ENCODE measurements at places on chromosomes 7 and 10.

DNA sequence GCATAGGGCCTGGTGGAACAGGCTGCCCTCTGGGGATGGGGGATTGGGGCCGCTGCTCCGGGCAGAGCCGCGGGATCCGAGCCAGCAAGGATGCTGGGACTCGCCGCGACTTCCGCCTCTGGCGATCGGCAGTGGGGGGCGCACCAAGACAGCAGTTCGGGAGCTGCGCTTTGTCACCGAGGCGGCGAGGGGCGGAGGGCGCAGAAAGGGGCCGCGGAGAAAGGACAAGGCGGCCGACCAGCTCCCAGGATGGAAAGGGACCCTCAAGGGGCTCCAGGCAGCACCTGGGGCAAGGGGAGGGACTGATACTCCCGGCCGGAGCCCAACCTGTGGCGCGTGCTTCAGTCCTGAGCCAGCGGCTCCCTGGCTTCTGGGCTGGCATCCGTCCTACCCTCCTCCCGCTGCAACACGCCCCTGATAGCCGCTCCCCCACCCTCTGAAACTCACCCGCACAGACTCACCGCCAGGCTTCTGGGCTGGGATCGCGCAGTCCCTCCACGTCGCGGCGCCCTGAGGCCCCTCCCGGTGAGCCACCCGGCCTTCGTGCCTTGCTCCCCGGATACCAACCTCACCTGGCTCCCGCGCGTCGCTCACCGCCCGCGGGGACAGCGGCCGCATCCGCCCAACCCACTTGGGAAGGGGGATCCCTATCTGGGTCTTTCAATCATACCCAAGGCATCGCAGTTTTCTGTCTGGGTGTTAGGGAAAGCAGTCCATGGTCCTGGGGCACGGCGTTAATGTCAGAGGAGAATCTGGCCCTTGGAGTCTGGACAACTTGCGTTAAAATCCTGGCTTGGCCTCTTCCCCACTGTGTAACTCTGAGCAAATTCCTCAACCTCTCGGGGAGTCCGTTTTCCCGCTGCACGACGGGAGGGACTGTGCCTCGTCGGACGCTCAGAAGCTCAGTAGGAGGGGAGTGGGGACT is 7.0 kb upstream of the EVX1 start:
- no peak for DNase-seq

DNA sequence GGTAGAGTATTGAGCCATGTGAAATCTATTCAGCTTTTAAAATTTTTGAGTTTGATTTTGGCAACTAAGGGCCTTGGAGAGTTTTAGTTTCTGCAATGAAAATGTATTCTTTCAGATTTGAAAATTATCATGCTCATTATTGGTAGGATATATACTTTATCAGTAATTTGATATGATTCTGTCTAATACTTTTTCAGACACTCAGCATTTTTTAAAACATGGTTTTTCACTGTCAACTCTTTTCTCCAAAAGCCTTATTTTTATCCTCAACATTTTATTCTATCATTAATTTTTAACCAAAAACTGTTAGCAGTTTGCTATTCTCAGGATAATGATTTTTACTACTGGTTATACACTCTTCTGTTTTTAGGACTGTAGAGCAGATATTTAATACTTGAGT is 4.8 kb downstream of the ANKIB1 start:
- DNase-seq, result no peak

DNA sequence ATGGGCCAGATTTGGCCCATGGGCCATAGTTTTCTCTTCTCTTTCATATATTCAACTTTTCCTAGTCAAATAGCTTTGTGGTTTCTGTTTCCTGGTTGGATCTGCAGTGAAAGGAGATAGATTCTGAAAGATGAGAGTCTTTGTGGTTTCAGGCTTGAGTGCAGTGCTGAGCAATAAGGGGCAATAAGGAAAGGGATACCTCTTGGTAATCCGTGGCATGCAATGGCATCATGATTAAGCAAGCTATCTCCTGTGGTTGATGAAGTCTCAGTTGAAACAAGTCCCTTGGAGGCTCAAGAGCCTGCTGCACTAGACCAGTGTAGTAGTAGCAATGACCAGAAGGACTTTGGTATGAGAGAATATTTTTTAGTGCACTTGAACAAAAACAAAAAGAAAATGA is 187.7 kb upstream of the CNTNAP2 start:
- DNase-seq, result no peak

GRCh38 chr10:370449-370825 is 235.2 kb downstream of the ZMYND11 start:
- no peak for DNase-seq

DNA sequence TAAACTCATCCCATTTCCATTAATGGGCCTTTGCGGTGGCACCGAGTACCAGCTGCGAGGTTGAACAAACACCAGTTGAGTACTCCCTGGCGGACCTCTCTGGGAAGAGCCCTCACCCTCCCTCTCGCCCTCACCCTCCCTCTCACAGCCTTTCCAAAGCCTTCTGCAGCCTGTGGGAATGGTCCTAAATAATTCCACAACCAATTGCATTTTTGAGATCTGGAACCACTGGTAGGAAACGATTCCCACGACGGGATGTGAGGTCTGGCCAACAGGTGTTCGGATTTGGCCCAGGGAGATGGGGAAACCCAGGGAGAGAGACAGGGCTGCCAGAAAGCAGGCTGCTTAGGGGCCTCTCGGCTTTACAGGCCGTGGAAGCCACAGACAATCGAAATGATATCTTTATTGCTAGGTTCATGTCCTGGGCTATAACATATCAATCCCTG is 5.3 kb downstream of the PTF1A start:
- DNase-seq, result no peak

GRCh38 chr7:34067005-34067778 is 161.9 kb downstream of the BMPER start:
- DNase-seq, result no peak

DNA sequence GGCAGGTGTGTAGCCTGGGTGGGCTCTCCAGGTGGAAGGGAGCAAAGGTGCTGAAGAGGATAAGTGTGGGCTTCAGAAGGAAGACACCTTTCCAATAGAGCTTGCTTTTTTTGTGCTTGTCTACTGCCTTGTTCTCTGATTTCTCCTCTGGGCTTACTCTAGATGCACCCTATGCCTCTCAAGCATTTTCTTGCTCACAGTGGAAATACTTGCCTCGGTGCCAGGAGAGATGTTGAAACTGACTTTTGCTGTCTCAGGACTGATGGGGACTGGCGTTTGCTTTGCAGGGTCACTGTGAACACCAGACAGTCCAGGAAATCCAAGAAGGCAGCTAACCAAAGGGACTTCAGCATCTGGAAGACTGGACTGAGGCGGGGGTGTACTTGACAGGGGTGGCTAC is 187.9 kb downstream of the SNX10 start:
- DNase-seq, result no peak

- no peak for DNase-seq
These were observed 153.9 kb downstream of the CDH23 start for GRCh38 chr10:71550628-71551027.

DNA sequence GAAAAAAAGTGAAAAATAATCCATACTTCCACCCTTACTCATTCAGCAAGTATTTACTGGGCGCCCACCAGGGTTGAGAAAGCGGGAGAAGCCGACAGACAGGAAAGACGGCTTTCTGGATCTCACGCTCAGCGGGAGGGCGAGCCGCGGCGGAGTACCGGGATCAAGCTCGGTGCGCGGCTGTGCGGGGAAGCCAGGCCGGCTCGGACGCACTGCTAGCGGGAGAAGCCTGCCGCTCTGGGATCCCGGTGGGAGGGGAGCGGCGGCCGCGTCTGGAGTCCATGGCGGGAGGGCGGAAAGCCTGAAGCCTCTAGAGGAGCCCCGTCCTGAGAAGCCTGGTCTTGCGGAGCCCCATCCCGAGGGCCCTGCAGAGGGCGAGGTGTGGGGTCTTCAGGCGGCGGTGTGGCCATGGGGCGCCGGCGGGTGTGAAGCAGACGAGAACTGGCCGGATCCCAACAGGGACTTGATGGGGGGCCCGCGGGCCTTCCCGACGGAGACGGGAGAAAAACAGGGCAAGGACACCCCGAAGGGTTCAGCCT is 82.9 kb downstream of the VIPR2 start:
- no peak for DNase-seq

GRCh38 chr7:159027789-159028507 is 116.7 kb downstream of the VIPR2 start:
- no peak for DNase-seq
